ENCODE measurements at places on chromosomes 5 and 9.
A peak's percentile ranks its signal among the peaks of the same experiment; 100 is the strongest.

DNA sequence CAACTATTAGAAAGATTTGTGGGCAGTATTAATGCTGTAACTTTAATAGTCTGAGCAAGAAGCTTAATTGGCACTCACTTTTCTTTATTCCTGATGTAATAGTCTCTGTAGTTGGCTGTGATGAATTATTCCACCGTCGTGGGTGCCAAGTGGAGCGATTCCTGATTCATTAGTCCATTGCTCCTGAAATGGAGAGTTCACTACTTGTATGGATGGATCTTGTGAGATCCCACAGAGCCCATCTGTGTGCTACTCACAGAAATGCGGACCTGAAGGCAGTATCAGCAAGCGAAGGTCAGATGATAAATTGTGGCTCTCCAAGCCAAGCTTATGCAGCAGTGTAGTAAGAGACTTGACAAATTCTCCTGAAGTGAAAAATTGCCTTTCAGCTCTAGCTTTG is 212.2 kb downstream of the CHSY3 start:
- no peak for DNase-seq

GRCh38 chr9:136679431-136679941 is 7.8 kb downstream of the AGPAT2 start:
- DNase-seq = no peak

- DNase-seq = peak; percentile 32
These were observed 1.6 kb downstream of the ZNF462 start for GRCh38 chr9:106864373-106865143.

- no peak for DNase-seq
These were observed 564 bp upstream of the CCNH start for GRCh38 chr5:87413343-87413645.

GRCh38 chr9:74728176-74728575 is 159.5 kb downstream of the TRPM6 start:
- DNase-seq = no peak
